ENCODE measurements at places on chromosomes 5 and 9.

- DNase-seq, result no peak
Observed at GRCh38 chr5:124515497-124516245, 230.8 kb downstream of the ZNF608 start.

DNA sequence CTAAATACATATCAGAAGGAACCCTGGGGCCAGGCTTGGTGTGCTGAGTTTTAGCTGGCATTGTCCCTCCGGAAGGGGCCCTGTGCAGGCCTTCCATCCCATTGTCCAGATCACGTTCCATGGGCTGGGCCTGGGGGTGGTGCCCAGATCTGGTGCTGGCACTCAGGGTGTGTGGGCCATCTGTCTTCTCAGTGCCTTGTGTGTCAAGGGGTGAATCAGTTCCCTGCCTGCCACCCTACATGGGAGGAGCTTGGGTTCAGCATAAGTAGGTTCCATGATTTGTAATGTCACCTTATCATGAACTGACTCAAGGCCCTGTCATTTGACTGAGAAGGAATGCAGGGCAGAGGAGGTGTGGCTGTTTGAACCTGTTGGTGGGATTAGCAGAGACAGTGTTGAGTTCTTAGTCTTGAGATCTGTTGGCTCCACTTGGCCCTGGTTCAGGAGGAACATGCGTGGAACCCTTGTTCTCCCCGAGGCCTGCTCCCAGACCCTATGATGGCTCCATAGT, 176.8 kb downstream of the MACROH2A1 start:
- no peak for DNase-seq

- no peak for DNase-seq
Observed at GRCh38 chr9:75438716-75439115, 350.4 kb downstream of the OSTF1 start.

GRCh38 chr5:56422076-56422762, 189.1 kb upstream of the ANKRD55 start:
- no peak for DNase-seq

- no peak for DNase-seq
Observed at GRCh38 chr5:7904170-7904569, 35.2 kb downstream of the MTRR start.

GRCh38 chr5:68345582-68345981, 130.0 kb downstream of the PIK3R1 start:
- no peak for DNase-seq

GRCh38 chr5:158224253-158224652, 365.3 kb upstream of the CLINT1 start:
- DNase-seq, result no peak

GRCh38 chr5:72954389-72954788, 1.5 kb upstream of the FCHO2 start:
- no peak for DNase-seq

DNA sequence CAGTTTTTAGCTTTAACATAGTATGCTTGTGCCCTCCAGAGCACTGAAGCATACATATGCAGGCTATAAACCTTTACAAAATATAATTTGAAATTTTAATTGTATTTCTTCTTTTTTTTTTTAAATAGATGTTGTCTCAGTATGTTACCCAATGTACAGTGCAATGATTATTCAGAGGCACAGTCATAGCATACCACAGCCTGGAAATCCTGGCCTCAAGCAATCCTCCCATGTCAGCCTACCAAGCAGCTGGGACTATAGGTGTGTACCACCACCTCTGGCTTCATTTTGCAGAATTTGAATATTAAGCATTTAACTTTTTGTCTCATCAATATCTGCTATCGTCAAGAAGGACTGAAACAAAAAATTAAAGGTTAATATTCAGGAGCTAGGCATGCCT, 16.9 kb upstream of the ZNF782 start:
- DNase-seq, result no peak

- DNase-seq, result no peak
Observed at GRCh38 chr9:78765861-78766260, 468.9 kb downstream of the PSAT1 start.

DNA sequence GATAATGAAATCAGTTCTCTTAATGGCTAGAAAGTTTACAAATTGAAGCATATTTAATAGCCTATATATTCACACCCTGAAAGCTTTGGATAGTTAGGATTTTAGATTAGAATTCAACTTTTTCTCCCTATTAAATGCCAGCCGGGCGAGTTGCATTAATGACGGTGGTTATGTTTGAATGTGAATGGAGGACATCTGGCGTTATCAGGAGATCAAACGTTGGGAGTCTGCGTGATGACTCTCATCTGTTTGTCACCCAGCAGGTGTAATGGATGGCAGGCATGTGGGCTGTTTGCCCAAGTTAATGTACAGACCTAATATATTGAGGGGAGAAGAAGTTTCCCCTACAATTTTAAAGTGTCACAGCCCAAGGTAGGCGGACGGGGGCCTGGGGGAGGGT, 1227.7 kb upstream of the WWC1 start:
- no peak for DNase-seq

GRCh38 chr5:40627706-40628105, 52.0 kb upstream of the PTGER4 start:
- no peak for DNase-seq

DNA sequence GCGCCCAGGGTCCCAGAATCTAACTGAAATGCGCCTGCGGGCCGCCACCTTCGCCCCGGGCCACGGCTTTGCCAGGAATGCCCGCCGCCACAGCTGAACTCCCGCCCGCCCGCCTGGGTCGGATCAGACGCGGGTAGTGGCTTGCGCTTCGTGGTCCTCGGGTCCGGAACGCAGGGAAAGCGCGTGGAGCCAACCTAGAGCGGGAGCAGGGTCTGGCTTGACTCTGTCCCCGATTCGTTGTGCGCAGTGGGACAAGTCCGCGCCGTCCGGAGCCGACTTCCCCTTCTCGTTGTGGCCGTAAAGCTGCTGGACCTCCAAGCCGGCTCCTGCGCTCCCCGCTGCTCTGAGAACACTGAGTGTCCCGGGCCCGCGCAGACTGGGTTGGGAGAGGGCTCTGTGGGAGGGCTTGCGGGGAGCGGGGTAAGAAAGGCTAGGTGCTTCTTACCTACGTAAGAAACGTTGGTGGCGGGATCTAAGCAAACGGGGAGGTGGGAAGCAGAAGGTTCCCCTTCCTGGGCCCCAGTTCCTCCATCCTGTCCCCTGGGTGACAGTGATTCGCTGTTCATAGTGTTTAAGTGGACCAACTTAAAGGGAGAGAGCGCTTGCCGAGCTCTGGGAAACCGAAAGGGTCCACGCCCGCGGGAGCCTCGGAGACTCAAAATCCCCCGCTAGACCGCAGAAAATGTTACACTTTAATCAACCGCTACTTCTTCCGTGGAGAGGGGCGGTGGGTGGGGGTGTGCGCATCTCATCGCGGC, 4.4 kb upstream of the FOXE1 start:
- peak; percentile 19 for DNase-seq

DNA sequence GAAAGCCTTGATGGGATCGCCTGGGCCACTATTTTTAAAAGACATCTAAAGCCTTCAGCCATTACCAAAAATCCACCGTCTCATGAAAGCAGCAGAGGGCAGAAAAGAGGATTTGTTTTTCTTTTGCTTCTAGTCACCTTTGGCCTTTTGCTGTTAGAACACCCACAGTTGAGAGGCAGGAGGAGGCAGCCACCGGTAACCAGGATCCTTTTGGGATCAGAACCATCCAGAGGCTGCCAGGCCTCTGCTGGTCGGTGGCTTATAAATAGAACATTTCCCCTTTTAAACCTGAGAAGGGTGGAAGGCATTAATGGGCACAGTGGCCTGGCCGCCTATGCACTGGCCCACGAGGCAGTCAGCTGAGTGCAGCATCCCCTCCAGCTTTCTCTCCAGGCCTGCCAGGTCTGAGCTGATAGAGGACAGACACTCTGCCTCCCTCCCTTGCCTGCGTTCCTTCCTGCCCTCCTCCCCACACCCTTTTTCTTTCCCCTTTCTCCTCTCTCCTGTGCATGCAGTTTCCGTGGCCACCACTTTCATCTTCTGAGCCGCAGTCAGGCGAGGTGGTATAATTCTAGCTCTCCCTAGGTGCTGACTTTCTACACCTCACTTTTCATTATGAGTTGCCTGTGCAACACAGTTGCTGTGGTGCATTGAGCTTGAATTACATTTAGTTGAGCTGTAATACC, 253.4 kb downstream of the ARHGAP26 start:
- DNase-seq, result no peak

GRCh38 chr5:147189109-147189424, 45.8 kb upstream of the STK32A start:
- DNase-seq, result no peak

DNA sequence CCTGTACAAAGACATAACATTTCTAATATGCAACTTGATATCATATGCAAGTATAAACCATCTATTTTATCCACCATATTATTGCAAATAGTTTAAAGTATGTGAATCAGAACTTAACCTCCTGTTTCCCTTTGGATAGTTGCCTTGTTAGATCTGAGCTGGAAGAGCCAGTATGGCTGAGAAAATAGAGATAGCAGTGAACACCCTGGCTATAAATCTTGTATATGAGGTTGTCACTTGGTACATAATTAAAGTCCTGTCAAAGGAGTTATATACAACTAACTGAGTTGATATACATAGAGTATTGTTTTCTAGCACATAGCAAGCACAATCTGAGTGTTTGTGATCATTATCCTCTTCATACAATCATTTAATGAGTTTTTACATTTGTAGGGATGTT, 272.3 kb downstream of the NTRK2 start:
- DNase-seq, result no peak

GRCh38 chr5:123439709-123440108, 16.5 kb upstream of the CEP120 start:
- no peak for DNase-seq

GRCh38 chr5:10666531-10667299, 94.3 kb downstream of the DAP start:
- no peak for DNase-seq

DNA sequence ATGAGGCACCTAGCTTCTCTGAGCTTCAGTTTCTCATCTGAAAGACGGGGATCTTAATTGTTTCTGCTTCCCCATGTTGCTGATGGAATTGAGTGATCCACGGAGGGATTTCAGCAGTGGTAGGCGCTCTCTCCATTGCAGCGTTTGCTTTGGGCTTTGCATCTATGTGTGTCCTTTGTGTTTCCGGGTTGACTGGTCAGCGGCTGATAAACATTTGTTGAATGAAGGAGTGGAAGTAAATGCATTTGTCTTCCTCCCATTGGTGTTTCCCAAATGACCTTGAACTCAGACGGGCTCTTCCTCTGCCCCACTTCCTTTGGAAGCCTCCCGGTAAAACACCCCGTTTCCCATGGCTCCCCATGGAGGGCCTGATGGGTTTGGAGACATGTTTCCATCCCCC, 117.2 kb downstream of the GAPVD1 start:
- DNase-seq, result no peak

DNA sequence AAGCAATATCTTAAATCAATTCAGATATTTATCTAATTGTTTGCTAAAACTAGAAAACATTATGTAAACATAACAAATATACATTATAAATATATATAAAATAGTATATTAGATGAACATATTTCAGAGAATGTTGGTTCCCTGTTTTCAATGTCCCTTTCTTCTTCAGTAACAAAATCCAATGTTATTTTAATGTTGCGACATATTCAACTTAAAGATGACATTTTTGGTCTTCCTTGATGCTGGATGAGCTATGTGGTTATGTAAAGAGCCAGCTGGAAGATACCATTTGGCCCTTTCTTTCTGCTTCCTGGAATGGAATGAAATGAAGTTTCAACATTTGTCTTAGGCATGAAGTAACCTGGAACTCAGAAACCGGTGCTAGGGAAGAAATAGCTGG, 668.1 kb upstream of the CDH6 start:
- DNase-seq, result no peak

Measured in stimulated activated CD4-positive, alpha-beta T cell treated with anti-CD3 and anti-CD28 coated beads, Interleukin-2, amount 100 ng/mL, for 4 hours (primary cell).